AG09309 (cell line): ENCODE measurements at places on chromosomes 6 and 20.

GRCh38 chr20:21017528-21018085 is 88.6 kb downstream of the LINC00237 start:
- no peak for DNase-seq

GRCh38 chr6:70706491-70707123 is 38.9 kb downstream of the SMAP1 start:
- DNase-seq, result no peak

GRCh38 chr20:46713957-46714834 is 4.7 kb downstream of the SLC2A10 start:
- DNase-seq, result no peak

GRCh38 chr6:13480631-13481501 is 6.5 kb downstream of the GFOD1 start:
- DNase-seq, result no peak

GRCh38 chr20:6704132-6704861 is 63.2 kb upstream of the BMP2 start:
- peak; percentile 63 for DNase-seq

DNA sequence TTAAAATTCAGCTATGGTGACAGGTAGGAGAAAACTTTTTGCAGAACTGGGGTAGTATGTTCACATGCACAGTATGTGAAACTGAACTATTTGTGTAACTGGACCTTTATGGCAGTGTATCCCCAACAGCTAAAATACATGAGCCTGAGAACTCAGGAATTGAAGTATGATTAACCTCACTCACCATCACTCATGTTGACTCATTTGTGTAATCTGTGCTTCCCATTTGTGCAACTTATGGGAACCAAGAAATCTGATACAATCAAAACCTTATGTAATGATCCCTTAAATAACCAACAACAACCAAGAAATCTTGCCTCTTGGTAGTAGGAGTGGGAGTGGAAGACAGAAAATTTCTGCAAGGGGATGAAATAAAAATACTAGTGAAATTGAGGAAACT is 674.9 kb downstream of the HDGFL1 start:
- DNase-seq, result peak; percentile 66

DNA sequence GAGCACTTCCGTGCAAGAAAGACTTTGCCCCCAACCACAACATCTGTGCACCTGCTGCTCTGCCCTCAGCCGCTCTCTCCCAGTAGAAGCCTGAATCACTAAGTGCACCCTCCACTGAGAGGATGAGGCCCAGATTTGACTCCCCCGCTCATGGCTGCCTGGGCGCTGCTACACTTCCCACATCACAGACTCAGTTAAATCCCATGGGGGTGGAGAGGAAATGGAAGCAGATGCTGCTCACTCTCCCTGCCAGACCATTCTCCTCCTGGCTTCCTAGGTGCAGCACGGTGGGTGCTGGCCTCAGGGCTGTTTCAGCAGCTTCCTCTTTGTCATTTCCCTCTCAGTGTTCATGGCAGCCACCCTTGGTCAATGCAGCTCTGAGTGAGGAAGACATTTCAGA is 4.8 kb downstream of the CST5 start:
- no peak for DNase-seq

DNA sequence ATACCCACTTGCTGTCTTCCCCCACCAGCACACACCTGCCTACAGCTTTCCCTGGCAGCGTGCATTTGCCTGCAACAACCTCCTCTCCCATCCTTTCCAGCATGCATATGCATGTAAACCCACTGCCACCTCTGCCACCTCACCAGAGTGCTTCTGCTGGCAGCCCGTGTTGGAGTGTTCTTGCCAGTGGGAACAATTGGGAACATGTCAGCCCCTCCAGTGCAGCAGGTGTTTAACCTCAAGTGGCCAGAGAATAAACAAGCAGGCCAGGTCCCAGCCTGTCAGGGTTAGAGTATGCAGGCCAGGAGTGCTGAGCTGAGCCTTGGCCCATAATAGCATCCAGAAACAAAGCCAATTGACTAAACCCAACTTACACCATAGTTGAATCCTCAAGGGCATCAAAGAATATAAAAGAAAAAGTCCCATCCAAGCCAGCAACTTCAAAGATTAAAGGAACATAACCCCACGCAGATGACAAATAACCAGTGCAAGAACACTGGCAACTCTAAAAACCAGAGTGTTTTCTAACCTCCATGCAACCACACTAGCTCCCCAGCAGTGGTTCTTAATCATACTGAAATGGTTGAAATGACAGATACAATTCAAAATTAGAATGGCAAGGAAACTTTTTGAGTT is 1212.1 kb upstream of the CITED2 start:
- no peak for DNase-seq

DNA sequence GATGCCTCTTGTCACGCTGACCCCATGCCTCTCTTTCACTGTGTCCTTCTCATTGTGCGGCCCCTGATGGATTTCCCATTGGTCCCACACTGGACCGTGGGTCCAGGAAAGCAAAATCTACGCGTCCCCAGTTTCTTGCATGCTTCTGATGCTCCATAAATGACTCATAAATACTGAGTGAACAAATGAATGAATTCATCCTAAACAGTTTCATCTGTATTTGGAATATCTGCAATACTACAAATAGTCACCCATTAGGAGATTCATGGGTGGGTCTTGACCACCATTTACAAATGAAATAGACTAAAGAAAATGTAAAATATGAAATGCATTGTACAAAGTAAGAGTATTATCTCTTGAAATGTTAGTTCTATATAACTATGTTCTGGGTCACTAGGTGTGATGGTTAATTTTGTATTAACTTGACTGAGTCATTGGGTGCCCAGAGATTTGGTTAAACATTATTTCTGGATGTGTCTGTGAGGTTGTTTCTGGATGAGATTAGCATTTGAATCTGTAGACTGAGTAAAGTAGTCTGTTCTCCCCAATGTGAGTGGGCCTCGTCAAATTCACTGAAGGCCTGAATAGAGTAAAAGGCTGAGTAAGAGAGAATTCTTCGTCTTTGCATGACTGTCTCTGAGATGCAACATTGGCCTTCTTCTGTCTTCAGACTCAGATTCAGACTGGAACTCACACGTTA is 448.7 kb downstream of the PREX1 start:
- DNase-seq, result no peak

DNA sequence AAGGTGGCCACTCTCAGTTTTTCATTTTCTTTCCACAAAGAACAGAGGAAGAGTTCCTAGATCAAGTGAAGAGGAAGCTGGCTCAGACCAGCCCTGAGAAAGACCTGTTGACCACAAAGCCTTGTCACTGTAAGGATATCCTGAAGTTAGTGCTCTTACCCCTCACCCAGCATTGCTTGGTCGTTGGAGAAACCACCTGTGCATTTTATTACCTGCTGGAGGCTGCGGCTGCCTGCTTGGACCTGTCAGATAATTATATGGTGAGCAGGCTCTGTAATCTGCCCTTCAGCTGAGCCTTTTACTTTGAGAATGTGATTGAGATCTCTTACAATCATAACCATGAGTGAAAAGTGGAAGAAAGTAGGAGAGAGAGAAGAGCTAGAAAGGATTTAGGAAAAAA is 21.9 kb downstream of the TREML1 start:
- DNase-seq, result no peak

DNA sequence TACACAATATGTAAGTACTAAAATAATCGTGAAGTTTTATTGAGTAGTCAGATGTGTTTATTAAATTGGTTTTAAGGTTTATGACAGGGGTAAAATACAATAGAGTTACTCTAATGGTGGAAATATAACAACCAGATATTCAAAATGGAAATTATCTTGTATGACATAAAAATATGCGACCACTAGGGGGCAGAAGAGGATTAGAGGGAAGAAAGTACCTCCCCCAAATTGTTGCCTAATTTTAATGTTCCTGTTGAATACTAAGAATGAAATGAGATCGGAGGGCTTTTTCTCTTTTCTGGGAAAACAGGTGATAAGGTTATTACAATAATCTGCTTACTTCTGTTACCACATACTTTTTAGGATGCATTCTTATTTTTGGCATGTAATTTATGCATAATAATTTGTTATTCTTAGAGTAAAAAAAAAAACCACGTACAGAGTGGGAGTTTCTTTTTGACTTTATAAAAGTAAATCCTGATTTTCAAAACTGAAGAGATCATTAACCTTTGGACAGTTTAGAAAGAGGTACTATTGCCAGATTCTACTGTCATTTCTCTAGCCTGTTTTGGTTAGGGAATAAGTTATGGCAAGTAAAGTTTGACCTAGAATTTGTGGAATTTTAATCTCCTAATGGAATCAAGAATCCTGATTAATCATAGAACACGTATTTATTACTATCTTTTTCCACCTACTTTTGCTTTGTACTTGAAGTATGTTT is 159.2 kb downstream of the CD109 start:
- peak; percentile 45 for DNase-seq

DNA sequence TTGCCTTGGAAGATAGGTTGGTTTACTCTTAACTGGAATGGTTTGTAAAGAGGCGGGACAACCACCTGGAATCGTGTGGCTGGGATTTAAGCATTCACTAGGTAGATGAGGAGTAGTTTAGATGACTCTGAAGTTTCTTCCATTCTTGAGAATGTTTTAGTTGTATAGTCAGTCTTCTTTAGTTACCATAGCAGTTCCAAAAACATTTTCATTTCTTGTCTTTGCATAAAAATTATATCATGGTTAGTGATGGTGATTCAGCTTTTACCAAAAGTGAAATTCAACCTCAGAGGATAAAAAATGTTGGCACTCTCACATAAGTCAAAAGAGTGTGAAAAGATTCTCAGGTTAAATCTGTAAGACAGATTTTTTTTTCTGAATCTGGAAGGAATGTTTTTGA is 70.3 kb downstream of the SMAP1 start:
- DNase-seq, result no peak

- DNase-seq, result no peak
Observed at GRCh38 chr20:46931699-46932098, 37.1 kb downstream of the EYA2 start.

GRCh38 chr6:170114956-170115855 is 175.7 kb downstream of the DLL1 start:
- DNase-seq, result no peak

GRCh38 chr6:21767891-21768648 is 174.5 kb downstream of the SOX4 start:
- DNase-seq, result no peak

DNA sequence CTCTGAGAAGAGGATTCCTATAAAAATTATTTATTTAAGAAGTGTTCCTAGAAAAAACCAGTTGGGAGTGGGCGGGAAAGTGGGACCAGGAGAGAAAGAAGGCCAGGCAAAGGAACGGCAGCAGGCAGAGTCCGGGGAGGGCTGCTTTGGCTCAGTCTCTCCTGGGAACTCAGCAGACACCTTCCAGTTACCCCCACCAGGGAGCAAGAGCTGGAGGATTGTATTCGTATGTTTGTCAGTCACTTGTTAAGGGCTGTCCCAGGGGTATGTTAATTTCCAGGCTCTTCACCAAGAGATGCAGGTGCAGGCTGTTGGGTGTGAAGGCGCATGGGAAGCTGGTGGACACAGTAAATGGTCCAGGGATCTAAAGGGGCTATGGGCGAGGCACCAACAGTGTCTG is 53.0 kb upstream of the CHD6 start:
- DNase-seq, result no peak

GRCh38 chr6:161602359-161602758 is 328.5 kb upstream of the AGPAT4 start:
- DNase-seq, result no peak

GRCh38 chr6:28567506-28567905 is 41.8 kb downstream of the GPX5 start:
- no peak for DNase-seq

- peak; percentile 17 for DNase-seq
Observed at GRCh38 chr6:19866985-19867627, 29.9 kb downstream of the ID4 start.

DNA sequence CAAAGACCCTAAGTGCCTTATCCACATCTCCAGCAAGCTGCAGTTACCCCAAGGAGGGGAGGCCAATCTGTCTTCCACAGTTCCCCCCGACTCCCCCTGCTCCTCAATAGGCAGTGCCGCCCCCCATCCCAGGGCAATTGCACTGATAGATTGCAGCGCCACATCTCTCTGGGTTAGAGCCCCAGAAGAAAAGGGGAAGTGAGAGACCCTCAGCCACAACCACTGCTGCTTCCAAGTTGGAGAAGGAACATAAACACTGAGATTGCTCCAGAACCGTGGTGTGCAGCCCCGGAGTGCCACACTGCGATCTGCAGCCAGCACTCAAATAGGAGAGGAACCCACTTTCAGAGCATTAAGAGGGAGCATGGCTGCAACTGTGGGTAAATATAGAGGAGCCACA is 101.5 kb downstream of the RWDD2A start:
- no peak for DNase-seq

GRCh38 chr6:17281497-17282481 is 628 bp downstream of the RBM24 start:
- no peak for DNase-seq

DNA sequence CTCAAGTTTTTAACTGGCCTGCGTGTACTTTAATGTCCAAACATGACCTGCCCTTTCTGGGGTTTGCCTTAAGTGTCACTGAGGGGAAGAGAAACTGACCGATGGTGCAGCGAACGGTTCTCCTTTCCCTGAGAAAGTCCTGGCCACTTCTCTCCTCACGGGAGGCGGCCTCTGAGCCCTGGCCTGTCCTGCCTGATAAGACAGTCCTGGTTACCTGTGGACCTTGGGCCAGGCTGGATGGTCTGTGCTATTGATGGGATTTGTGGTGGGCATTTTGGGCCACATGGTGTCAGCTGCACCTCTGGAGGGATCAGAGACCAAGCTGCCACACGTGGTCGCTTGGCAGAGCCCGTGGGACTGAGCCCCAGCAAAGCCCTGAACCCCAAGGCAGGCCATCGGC is 11.6 kb upstream of the NTSR1 start:
- no peak for DNase-seq

DNA sequence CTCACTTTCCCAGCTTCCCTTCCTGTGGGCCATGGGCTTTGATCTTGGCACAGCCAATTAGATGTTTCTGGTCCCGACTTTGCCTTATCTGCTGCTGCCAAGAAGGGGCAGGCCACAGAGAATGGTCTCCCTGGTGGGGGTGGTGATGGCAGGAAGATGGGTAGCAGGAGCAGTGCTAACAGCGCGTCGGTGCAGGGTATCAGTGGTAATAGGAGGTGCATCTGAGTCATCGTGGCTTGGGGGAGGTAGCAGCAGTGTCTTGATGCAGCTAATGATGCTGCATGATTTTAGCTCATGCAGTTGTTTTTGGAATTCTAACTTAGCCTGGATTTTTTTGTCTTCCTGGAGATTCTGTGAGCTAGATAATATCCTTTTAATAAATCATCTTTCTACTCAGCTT is 18.9 kb upstream of the MAS1 start:
- DNase-seq, result no peak

GRCh38 chr6:13536796-13537526 is 37.4 kb upstream of the SIRT5 start:
- no peak for DNase-seq

DNA sequence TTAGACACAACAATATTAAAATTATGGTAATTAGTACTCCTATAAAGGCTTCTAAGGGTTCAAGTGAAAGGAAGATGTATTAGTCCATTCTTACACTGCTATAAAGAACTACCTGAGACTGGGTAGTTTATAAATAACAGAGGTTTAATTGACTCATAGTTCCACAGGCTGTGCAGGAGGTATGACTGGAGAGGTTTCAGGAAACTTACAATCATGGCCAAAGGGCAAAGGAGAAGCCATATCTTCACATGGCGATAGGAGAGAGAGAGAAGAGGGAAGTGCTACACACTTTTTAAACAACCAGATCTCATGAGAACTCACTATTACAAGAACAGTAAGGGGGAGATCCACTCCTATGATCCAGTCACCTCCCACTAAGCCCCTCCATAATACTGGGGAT is 52.9 kb downstream of the TINAG start:
- no peak for DNase-seq
